Stimulated activated CD8-positive, alpha-beta memory T cell treated with anti-CD3 and anti-CD28 coated beads, Interleukin-12 subunit alpha, Interleukin-12 subunit beta, amount 100 ng/mL, for 4 hours (primary cell): ENCODE measurements at places on chromosomes 16 and 17.

GRCh38 chr17:33948309-33948708 lies 306.8 kb upstream of the CCL2 start:
- DNase-seq, result no peak

DNA sequence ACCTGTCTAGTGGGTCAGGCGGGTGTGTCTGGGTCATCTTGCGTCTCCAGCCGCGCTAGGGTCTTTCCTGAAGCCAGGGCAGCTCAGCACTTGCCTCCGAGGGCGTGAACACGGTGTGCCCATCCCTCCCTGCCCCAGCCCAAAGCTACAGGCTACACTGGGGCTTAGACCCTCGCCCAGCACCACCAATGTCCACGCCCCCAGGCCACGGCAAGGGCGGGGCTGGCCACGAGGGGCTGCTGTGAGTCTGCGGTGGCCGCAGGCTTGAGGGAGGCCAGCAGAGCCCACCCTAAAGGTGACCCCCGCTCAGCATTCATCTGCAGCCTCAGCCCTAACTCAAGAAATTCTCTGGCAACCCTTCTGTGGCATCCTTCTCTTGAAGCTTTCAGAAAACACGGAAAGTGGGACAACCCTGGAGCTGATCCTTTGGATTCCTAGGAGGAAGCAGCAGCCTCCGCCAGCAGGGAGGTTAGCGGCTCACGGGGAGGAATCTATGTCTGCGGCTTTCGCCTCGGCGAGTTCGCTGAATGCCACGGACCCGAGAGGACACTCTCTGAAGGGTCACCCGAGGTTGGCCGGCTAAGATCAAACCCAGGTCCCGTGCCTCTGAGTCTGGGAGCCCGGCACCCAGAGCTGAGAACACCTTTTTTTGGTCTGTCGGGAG lies 41.7 kb downstream of the TIMM22 start:
- no peak for DNase-seq

- DNase-seq, result no peak
Measured at GRCh38 chr16:27402569-27402963, 592 bp downstream of the IL21R start.

- DNase-seq, result no peak
Measured at GRCh38 chr16:67407176-67407787, 9.0 kb downstream of the ZDHHC1 start.

DNA sequence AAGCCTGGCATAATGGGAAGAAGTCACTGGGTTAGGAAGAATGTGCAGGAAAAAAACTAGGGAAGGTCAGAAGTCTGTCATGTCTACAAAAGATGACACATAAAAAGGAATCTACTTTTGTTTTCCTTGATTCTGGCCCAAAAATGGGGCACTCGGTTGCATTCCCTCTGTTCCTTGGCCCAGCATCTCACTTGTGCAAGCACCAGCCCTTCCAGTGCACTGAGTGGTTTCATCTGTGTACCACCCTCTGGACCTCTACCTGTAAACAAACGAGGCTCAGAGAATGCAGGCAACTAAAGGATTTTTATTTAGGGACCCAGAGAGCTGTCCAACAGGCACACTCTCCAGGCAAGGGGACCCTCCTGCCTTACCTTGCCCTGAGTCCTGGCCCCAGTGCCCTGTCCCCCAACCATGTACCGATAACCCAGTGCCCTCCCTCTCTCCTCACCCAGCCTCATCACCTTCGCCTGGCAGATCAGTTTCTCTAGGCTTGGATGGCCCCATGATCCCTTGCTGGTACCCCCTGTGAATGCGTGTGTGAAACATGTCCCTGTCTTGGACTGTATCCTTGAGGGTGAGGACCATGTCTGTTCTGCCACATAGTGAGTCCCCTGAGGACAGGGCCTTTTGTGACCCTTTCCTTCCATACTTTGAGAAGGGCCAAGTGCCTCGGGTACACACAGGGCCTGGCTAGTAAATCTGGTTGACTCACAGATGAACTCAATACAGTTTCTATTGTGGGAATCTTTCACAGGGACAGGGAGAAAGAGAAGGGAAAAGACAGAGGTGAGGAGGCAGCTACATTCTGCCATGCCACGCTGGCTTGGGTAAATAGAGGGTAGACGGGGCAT lies 13.3 kb downstream of the NXPH3 start:
- no peak for DNase-seq

DNA sequence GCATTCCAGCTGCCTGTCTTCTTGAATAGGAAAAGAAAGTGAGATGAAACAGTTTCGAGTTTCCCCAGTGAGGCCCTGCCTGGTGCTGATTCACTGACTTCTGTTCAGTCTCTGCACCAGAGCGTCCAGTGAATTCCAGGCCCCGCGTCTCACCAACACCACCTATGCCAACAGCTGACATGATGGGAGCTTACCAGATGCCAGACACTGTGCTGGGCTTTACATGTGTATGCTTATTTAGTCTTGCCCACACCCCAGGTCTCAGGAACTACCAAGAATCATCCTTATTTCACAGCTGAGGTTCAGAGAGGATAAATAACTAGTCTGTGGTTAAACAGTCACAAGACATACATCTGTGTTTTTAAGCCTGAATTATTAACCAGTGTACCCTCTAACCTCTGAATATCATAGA lies 29.1 kb upstream of the IRX6 start:
- no peak for DNase-seq

- DNase-seq, result no peak
Measured at GRCh38 chr16:71489122-71489521, at the start of gene ZNF19. ZNF19 (minus strand) TSS chr16:71489324; CDS start chr16:71482114, 7,210 bp downstream.
